Activated CD4-positive, alpha-beta T cell treated with anti-CD3 and anti-CD28 coated beads for 24 hours (primary cell): ENCODE measurements at places on chromosomes 3 and 15.
A peak's percentile ranks its signal among the peaks of the same experiment; 100 is the strongest.

DNA sequence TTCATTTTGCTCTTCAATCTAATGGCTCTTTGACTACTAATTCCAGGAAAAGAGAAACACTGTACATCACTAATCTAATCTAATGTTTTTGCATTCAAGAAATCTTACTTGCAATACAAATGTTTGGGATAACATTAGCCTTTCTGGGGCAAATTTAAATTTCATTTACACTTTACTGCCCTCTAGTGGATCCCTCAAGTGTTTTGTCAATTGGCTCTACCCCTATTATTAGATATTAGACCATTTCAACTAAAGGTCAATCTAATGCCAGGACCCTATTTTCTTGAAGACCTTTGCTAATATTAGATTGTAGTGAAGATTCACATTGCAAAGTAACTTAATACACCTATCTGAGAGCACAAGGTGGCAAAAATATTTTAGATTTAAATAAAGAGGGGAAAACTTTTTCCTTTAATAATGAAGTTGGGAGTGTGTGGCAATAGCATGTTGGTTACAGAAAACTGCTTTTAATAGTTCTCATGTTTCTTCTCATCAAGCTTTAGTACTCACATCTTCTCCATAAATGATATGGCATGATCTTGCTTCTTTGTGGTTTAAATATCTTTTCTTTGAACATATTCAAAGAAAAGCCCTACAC, 5.0 kb downstream of the C2CD4A start:
- no peak for DNase-seq

GRCh38 chr3:16543242-16543864, 29.9 kb upstream of the RFTN1 start:
- no peak for DNase-seq

DNA sequence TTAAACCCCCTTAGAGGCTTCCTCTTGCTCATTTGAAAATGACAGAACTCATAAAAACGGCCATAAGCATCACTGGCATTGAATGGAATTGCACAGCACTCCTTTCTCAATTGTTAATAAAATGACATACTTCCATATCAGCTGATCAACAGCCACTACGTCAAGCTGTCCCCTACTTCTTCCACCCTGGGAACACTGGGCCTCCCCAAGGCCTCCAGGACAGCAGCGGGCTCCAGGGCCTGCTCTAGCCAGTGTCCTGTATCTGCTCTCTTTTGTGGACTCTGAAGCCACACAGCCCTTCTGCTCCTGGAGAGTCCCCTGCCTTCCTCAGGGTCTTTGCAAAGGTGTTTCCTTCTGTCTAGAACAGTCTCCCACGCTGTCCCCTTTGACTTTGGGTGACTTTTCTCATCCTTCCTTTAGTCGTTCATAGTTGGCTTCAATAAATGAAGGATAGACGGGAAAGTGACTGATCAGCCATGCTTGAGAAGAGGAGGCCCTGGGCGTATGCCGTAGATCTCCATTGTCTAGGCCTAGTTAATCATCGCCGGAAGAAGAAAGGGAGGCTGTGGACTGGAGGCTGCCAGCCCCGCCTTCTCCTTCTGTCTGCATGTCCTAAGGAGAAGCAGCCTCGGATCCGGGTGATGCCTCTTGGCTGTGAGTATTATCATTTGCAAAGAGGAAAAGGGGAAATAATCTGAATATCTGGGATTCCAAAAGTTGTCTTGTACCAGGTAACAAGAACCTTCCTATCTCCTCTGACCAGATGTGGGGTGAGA, 4.7 kb upstream of the THSD4 start:
- DNase-seq: no peak

GRCh38 chr3:23762214-23762613, 43.5 kb upstream of the UBE2E1 start:
- DNase-seq: no peak

DNA sequence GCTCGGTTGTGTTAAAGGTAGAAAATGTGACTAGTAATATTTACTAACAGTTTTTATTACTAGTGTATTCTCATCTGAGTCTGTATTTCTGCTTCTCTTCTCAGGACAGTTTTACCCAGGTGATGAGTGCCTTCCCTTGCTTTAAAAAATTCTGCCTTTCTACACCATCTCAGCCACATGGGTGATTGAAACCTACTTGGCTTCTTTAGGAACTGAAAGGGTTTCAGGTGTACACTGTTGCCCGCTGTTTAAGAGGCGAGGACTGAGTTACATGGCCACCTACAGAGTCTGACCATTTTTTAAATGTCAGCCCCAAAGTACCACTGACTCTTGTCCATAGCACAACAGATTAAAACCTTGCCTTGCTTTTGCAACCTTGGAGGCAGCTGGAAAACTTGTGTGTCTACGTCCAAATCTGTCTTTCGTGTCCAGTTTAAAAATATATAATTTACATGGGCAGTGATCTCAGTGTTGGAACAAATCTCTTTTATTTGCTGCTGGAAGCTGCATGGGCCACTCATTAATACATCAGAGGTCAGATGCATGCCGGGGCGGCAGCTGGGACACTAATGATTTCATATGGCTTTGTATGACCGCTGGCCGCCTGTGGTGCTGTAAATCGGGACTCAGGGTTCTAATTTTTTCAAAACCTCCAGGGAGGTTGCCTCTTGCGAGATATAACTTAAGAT, 44.6 kb downstream of the TRIM71 start:
- DNase-seq: no peak

GRCh38 chr15:98523912-98524662, 124.3 kb upstream of the IGF1R start:
- no peak for DNase-seq

DNA sequence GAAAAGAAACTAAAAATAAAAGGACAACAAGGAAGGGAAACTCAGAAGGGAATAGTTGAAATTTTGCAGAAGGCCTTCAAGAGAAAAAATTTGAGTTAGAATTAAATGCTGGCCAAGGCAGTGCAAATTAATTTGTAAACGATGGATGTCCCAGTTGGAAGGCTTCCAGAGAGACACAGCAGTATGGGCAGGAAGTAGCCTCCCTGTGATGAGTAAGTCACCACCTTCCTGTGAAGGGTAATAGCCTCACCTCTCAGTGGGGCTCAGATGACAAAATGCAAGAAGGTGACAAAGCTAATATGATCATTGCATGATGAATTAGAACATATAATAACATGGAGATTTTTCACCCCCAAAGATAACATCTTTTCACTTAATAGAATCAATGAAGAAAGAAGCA, 27.3 kb upstream of the TMCO5A start:
- no peak for DNase-seq

DNA sequence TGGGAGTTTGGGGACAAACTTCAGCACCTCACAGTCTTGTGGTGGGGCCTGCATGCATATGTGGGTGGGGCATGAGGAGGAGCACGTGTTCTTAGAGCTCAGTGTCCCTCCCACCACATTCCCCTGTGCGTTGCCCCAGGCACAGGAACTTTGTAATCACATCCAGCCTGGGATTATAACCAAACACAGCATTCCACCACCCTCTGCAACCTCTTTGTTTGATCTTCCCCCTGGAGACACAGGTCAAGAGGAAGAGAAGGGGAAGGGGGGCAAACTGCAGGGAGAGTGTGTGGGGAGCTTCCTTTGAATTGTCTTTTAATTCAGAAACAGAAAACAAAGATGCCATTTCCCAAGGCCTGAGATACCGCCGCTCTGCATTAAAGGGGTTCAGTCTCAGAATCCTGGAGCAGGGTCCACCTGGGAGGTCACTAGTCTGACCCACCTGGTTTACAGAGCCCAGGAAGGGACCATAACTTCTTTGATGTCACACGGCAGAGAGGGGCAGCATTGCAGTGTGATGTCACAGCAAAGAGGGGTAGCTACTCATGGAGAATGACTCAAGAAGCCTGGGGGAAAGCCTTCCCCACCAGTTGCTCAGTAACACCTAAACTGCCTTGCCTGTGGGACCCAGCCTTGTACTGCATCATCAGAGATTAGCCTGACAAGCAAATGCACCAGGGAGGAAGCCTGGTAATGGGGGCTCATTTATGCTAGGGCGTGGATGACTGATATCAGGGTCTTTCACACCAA, 106.3 kb upstream of the RNU6-1 start:
- no peak for DNase-seq

- peak; percentile 24 for DNase-seq
Measured at GRCh38 chr3:183116025-183116614, 16.8 kb upstream of the MCCC1 start.

- DNase-seq: no peak
Measured at GRCh38 chr3:126999383-126999782, 16.5 kb downstream of the PLXNA1 start.

- DNase-seq: no peak
Measured at GRCh38 chr3:111668888-111669488, 73.8 kb upstream of the ZBED2 start.

GRCh38 chr3:52143616-52144015, 10.6 kb downstream of the POC1A start:
- DNase-seq: no peak

DNA sequence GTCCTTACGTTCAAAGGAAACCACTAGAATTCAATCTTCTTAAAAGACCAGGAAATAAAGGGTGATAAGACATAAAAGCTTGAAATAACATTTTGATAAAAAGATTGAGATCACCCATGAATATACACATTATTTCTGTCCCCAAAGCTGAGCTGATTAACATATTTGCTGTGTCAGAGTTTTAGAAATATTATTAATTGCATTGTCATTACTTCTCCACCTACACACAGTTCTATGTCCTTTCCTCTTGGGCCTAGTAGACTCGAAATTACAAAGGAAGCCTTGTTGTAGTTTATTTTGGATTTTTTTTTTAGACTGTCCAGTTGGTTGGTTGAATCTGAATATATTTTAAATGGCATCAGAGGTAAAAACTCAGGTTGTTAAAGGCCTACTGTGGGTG, 81.0 kb upstream of the NR2E3 start:
- DNase-seq: no peak

GRCh38 chr3:136929977-136930670, 27.7 kb upstream of the IL20RB start:
- no peak for DNase-seq

- DNase-seq: no peak
Measured at GRCh38 chr15:75069301-75069925, 46.0 kb downstream of the PPCDC start.

- DNase-seq: no peak
Measured at GRCh38 chr3:53850895-53851294, 4.5 kb downstream of the IL17RB start.

DNA sequence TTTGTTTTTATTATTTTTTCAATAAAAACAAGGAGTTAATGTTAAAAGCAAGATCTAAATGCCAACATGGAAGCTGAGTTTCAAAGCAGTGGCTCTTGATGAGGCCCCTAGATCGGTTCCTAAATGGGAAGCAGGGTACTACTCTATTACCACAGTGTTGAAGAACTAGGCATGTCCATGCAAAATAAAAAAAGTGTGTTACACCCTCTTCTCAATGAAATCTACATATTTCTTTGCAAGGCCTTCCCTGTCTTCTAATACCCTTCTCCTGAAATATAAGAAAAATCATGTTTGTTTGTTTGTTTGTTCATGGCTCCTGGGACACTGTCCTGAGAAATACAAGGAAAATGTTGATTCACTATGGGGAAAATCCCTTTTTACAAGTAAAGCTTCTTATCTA, 12.2 kb upstream of the SLC25A36 start:
- DNase-seq: no peak

GRCh38 chr15:101138913-101139880, 112.7 kb downstream of the CHSY1 start:
- no peak for DNase-seq

- no peak for DNase-seq
Measured at GRCh38 chr3:119494597-119494996, 3.8 kb upstream of the TIMMDC1 start.

DNA sequence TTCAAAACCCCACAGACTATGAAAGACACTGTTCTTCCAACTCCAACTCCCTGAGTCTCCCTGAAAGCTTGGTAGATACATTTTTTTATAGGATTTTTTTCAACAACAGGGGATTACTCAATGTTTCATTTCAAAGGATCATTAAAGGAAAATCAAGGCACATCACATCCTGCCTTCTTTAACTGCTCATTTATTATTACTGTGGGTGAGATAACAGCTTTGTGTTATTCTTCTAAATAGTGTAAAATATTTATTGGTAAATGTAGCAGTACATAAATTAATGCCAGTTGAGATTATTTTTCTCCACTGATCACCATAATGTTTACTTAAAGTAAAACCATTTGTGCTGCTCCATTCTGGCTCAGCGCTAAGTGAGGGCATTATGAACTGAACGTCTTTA, 57.2 kb downstream of the AGBL1 start:
- DNase-seq: no peak

GRCh38 chr3:100140976-100141375, 26.7 kb upstream of the FILIP1L start:
- no peak for DNase-seq

DNA sequence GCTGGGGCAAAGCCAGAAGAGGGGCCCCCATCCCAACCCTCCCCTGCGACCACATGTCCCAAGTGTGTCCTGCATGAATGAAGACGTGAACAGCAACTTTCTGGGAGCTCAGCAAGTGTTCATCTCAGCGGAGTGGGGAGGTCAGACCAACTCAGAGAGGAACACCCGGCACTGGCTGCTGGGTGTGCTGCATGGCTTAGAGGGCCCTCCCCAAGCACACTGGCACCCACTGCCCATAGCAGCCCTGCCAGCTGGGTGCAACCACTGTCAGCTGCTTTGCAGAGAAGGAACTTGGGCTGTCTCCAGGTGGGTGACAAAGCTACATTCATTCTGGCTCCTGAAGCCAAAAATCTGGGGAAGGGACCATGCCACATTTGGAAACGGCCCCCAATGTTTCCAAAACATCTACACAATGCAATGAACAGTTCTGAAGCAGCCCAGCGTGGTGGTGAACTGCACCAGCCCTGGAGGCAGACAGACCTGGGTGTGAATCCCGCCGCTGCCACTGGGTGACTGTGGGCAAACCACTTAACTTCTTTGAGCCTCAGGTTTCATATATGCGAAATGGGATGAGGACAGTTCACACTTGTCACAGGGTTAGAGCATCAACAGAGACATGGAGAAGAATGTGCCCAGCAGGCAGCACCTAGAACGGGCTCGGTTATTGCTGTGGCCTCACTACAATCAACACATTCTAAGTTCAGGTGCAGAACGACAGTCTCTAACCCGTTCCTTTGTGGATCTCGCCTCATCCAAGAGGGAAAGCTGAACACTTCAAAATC, 145.4 kb downstream of the NUP210 start:
- no peak for DNase-seq

DNA sequence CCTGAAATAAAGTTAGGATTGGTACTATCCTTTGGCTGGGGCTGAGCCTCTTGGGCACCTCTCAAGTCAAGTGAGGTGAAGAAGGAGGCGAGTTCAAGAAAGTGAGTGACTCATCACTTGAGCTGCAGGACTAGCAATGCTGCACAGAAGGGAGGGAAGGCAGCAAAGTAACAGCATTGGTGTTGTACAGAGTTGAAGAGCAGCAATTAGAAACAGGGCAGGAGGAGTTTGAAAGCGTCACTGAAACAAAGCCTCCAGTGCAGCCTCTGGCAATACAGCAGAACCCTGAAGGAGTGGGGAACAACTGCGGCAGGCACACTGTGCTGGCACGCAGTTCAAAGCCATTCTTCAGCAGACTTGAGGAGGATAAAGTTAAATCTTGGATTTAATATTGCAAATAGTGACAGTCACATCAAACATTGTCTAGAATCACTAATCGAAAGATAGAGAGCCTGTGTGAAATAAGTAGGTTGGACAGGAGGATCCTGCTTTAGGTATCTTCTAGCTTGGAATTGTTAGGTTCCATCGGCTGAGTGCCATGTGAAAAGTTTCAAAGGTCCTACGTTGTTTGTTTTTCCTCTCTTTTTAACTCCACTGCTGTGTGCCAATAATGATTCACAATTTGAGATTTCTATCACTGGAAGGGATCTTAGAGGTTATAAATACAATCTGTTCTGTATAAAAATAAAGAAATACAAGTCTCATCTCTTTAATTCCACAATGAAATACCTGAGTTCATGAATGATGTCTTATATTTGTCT, 479.8 kb downstream of the NAALADL2 start:
- no peak for DNase-seq
